ENCODE measurements at places on chromosomes 12 and 14. TPM values are rescaled to one million over a fixed set of nuclear protein-coding genes. Genes with fewer than 3 reads are reported as not detected.

DNA sequence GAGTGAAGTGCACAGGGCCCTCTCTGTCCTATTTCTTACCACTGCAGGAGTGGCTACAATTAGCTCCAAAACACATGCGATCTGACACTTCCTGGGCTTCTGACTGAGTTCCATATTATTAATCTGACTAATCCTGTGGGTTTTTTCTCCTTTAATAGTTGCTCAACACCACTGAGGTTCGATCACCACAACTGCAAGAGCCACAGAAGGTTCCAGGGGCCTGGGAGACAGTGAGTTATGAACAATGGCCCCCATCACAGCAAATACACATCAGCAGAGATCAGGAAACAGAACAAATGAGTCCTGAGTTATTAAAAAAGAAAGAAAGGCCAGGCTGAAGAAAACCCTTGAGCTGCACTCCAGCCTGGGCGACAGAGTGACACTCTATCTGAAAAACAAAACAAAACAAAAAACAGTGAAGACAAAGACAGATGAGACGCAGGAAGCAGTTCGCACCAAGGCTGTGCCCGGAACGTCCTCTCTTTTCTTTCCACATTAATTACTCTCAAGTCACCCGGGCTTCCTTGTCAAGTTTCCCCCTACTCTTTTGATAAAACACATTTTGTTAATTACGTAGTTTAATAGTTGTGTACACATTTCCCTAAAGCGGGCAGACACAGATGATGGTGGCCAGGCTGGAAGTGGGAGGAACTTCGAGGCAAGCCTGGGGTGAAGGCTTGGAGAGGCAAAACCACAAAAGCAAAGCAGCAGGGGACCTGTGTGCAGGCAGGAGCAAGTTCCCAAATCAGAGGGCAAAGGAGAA, 42.7 kb downstream of the CDC42BPB start:
- DNase-seq, result no peak

- no peak for DNase-seq
These were observed 11.6 kb downstream of the TNS2 start for GRCh38 chr12:53061404-53062010.

GRCh38 chr14:106487600-106487999, 961.2 kb downstream of the TMEM121 start:
- no peak for DNase-seq

GRCh38 chr12:93802698-93803423, 125.7 kb downstream of the CRADD start:
- DNase-seq, result no peak

Gene ACSM4
- total RNA-seq, result not detected

Gene TPPP2
- total RNA-seq, result not detected

Gene GPX2
- total RNA-seq, result not detected
